ENCODE measurements at places on chromosomes 7 and 10.

- peak; percentile 86 for DNase-seq
Measured at GRCh38 chr10:92972066-92972870, 88.3 kb upstream of the CYP26C1 start.

DNA sequence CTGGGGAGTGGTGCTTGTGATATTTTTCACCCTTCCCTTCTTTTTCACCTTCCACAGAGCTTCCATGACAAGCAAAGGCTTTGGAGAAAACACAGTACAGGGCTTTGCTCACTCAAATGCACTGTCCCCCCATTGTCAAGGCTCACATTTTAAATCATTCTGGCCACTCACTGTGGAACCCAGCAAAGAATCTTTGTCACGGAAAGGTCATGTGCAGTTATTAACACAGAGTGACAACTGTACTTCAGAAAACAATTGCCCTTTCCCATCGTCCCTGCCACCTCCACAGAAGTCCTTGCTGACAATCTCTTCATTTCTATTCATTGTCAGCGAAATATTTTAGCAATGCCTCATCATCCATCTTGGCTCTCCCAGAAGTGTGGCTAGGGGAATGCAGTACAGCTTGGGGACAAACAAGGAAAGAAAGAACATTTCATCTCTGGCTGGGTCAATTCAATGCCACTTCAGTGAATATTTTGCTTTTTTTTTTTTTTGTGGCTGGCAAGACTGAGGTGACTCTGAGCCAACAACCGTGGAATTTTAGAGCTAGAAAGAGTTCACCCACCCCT, 851.0 kb downstream of the KCNMA1 start:
- DNase-seq = no peak

GRCh38 chr10:71765176-71765904, 8.0 kb downstream of the VSIR start:
- peak; percentile 30 for DNase-seq

DNA sequence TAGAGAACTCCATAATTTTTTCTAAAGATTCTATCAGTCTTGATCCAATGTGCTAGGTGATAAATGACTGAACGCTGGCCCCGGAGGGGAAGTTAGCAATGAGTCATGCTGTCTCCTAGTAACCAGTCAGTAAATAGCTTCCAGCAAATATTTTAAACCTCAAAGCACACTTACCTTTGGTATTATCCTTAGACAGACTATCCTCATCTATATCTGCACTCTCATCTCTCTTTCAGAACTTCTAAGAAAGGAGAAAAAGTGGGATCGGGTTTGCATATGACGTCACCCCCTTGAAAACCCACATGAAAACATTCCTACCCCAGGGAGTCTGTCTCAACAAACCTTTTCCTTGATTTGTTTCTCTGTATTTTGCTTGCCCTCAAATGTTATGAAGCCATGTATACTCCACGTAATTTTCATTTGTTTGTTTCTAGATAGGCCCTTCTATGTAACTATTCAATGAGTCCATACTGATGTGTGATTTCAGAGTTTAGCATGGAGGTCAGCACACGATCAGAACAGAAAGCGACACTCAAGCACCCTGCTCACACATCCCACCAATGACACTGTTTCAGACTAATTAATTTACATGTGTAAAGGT, 174.9 kb upstream of the NRP1 start:
- peak; percentile 81 for DNase-seq

GRCh38 chr10:126902157-126902556, 3.1 kb upstream of the DOCK1 start:
- DNase-seq = peak; percentile 84

- no peak for DNase-seq
Measured at GRCh38 chr10:85643845-85644525, 722.6 kb downstream of the GRID1 start.

- no peak for DNase-seq
Measured at GRCh38 chr10:9681655-9682054, 1336.0 kb upstream of the CELF2 start.

- DNase-seq = no peak
Measured at GRCh38 chr10:15684768-15685167, 35.0 kb downstream of the ITGA8 start.

GRCh38 chr7:44101303-44101965, 2.7 kb upstream of the AEBP1 start:
- DNase-seq = no peak

- DNase-seq = no peak
Measured at GRCh38 chr10:86001521-86001920, 365.1 kb downstream of the GRID1 start.

DNA sequence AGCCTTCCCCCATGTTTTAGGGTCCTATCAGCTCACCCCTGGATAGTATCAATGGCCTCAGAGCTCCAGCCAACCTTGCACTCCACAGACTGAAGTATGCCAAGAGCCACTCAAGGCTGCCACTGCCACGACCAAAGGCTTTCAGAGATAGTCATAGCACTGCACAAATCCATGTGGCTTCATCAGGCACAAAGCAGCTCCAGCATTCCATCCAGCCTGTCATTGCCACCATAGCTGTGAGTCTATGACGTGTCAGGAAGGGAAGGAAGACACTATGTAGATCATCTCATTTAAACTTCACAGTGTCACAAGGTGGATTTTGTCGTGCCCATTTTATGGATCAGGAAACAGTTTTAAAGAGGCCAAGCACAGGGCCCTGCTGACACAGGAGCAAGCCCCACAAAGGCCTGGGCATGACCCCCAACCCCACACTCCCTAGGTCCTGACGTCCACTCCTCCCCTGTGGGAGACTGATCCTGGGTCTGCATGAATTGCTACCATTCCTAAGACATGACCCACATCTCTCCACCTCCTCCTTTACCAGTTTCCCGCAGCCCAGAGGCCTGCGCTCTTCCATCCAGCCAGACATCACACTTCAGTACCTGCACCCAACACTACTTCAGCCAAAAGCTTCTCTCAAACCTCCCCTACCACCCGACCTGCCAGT, 119.4 kb downstream of the DIP2C start:
- DNase-seq = no peak

GRCh38 chr10:59435707-59436106, 73.4 kb upstream of the FAM13C start:
- no peak for DNase-seq

- DNase-seq = no peak
Measured at GRCh38 chr7:70925411-70926115, 206.4 kb upstream of the GALNT17 start.

GRCh38 chr7:66330961-66331360, 125.8 kb downstream of the TPST1 start:
- peak; percentile 82 for DNase-seq

GRCh38 chr10:26855186-26855585, 5.6 kb downstream of the ABI1 start:
- DNase-seq = peak; percentile 52

GRCh38 chr7:127761196-127761595, 109.2 kb downstream of the SND1 start:
- DNase-seq = no peak

DNA sequence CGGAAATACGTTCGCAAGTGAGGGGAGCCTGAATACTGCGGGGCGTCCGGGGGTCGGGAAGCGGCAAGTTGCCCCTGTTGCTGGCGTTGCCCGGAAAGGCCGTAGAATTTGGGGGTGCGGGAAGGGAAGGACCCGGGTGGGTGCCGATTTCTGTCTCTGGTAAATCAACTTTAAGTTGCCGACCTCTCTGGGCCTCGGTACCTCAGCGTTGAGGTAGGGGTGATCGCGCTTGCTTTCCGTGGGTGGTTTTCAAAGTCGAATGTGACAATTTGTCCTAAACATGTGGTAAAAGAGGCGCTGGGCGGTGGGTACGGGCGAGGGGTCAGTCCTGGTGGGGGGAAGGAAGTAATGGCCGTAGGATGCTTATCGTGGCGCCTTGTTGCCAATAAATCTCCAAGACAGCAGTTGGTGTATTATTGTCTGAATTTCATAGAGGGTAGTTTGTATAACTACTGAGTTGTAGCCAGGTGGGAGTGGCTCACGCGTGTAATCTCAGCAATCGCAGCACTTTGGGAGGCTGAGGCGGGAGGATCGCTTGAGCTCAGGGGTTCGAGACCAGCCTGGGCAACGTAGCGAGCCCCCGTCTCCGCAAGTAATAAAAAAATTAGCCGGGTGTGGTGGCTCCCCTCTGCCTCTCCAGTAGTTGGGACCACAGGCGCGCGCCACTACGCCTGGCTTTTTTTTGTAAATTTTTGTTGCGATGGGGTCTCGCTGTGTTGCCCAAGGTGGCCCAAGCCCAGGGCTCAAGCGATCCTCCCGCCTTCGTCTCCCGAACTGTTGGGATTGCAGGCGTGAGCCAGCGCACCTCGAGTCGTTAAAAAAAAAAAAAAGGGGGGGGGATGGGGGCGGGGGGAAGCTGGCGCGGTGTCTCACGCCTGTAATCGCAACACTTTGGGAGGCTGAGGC, 644 bp downstream of the BUD23 start:
- DNase-seq = no peak

- peak; percentile 89 for DNase-seq
Measured at GRCh38 chr10:34996843-34997242, 93.3 kb downstream of the CUL2 start.

GRCh38 chr10:123582084-123582989, 83.8 kb upstream of the GPR26 start:
- peak; percentile 63 for DNase-seq

GRCh38 chr7:72267291-72267800, 144.8 kb downstream of the CALN1 start:
- no peak for DNase-seq

DNA sequence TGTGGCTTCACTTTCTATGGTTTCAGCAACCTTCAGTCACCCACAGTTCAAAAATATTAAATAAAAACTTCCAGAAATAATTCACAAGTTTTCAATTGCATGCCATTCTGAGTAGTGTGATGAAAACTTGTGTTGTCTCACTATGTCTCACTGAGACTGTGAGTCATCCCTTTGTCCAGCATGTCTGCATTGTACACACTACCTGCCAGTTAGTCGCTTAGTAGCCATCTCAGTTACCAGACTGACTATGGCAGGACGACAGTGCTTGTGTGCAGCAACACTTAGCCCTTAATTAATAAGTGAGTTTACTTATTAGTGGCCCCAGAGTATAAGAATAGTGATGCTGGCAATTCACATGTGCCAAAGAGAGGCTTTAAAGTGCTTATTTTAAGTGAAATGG, 22.5 kb downstream of the CCDC186 start:
- peak; percentile 40 for DNase-seq

DNA sequence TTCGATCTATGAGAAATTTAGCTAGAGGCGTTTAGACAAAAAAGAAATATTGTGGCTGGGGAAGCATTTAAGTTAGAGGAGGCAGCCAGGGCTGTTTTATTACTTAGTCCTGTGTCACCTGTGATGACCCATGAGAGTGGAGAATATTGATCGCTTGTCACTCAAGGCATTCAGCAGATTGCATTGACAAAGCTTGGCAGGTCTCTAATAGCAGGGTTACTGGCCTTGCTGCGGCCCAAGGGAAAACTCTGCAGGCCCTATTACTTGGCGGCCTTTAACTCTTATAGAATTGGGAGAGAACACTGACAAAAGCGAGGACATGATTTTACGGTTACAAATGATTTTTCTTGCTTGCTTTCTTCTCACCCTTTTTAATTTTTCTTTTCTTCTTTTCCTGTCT, 473.5 kb downstream of the AUTS2 start:
- no peak for DNase-seq

GRCh38 chr10:71126432-71126831, 85.9 kb upstream of the UNC5B start:
- no peak for DNase-seq

- no peak for DNase-seq
Measured at GRCh38 chr7:142338633-142339501, 81.0 kb upstream of the PRSS58 start.

DNA sequence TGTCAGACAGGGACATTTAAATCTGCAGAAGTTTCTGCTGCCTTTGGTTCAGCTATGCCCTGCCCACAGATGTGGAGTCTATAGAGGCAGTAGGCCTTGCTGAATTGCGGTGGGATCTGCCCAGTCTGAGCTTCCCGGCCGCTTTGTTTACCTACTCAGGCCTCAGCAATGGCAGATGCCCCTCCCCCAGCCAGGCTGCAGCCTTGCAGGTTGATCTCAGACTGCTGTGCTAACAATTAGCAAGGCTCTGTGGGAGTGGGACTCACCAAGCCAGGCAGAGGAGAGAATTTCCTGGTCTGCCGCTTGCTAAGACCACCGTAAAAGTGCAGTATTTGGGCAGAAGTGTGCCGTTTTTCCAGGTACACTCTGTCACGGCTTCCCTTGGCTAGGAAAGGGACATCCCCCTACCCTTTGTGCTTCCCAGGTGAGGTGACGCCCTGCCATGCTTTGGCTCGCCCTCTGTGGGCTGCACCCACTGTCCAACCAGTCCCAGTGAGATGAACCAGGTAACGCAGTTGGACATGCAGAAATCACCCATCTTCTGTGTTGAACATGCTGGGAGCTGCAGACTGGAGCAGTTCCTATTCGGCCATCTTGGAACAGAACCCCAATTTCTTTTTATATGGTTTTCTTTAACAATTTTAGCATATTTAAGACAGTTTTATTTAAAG, 28.4 kb upstream of the VWDE start:
- no peak for DNase-seq

GRCh38 chr10:101246639-101247038, 17.4 kb upstream of the LBX1 start:
- no peak for DNase-seq

DNA sequence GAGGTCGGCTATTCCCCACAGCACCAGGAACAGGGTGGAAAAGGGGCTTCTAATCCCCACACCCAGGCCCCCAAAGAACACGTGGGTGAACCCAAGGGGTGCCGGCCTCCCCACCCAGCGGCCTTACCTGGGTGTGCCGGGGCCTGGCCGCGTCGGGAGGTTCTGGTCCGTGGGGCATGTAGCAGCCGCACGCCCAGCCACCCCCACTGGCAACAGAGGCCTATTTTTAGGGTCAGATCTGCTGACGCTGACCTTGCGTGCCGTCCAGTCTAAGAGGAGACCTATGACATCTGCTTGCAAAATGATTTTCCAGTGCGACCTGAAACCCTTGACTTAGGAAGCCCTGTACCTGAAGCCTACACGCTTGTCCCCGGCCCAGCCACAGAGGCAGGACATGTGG, 38.0 kb upstream of the SAMD8 start:
- DNase-seq = no peak

- DNase-seq = no peak
Measured at GRCh38 chr7:30382607-30383006, 96.0 kb downstream of the NOD1 start.

DNA sequence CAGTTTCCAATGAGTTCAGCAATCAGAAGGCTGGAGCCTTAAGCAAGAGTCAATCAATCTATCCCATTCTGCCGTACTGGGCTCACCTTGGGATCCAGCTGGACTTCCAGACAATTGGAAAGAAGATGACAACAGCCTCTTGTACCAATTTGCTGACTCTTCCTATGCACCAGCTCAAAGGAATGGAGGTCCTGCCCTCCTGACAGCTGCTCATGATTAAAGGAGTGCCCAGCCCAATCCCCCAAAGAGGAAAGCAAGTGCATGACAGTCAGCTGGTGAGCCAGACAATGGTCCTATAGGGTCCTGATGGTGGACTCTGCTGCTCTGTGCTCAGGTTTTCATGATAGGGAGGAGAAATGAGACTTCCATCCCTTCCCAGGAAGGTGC, 25.1 kb downstream of the VSTM4 start:
- no peak for DNase-seq

DNA sequence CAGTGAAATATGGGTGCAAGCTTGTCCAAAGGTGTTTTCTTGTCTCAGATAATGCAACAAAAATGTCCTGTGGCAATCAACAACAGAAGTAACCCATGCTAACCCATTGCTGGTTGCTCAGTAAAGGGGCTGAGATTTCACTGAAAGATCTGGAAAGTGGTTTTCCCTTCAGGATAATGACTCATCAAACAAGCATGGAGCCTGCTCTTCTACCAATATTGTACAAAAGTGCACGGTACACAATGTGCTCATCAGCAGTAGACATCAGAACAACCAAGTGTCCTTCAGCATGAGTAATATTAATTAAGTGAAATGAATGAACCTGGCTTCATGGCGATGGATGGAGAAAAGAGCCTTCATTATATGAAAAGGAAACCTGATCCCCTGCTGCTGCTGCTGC, 287.1 kb upstream of the NEBL start:
- DNase-seq = peak; percentile 6
